ENCODE measurements at places on chromosomes 7 and 10.

- DNase-seq: no peak
These were observed 71.6 kb upstream of the GRB10 start for GRCh38 chr7:50854247-50854646.

- no peak for DNase-seq
These were observed 61.3 kb upstream of the MET start for GRCh38 chr7:116610721-116611120.

DNA sequence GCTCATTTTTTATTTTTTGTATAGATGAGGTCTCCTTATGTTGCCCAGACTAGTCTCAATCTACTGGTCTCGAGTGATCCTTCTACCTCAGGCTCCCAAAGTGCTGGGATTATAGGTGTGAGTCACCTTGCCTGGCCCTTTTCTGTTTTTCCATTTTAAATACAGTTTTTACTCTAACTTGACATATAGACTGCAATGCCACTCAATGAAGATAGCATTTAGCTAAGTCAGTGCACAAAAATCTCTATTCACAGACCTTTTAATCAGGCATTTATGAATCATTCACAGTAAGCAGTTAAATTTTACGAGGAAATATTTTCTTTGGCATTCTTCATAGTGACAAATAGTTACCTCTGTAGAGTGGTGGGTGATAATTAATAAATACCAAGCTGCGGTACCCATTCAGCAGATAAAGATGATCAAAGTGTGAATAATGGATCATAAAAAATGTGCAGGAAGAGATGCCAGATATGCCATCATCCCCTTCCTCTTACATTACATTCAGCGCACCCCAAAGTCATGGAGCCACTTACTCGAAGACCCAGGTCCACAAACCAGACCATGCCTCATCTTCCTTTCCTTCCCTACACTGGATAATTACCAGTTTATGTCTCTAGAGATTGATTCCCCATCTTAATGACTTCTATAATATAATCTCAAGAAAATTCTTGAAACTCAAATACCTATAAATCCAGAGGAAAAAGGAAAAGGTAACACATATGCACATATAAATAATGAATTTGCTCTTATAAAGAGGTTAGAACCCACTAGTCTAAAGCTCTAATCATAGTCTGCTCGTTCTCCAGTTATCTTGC, 56.0 kb downstream of the UBE2H start:
- DNase-seq: no peak

DNA sequence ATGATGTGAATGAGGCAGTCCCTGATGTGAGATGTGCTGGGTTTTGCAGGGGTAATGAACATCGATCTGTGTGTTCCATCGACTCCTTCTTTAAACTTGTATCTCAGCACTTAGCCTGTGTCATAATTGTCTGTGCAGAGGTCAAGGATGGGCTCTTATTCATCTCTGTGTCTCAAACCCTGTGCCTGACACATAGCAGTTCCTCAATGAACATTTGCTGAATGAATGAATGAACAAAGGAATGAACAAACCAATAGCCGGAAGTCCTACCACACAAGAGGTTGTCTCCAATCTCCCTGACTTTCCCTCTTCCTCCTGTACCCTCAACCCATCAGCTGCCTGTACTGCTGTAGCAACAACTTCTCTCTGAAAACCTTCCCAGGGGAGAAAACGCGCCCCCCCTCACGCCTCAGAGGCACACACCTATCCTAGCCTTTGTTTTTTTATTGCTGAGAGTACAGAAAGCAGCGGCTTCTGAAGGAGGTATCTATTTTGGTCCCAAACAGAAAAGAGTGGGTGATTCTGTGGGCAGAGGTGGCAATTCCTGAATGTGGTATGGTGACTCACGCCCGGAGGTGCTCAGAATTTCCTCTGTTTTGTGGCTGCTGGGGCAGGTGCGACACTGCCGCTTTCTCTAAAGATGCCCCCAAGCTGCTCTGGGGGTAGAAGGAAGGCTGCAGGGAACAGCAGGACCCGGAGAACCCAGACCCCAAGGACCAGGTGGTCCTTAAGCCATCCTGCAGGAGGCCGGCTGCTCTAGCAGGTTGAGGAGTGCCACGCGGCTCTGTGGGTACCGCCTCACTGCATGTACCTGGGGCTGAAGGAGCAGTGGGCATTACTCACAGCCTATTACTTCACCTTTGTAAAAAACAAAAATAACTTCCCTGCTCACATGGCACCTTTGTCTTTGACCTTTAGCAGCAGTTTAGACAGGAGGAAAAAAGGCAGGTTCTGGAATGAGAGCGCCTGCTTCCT, 9.6 kb downstream of the IL2RA start:
- DNase-seq: peak; percentile 73

- no peak for DNase-seq
These were observed 101.6 kb downstream of the NPSR1 start for GRCh38 chr7:34759477-34760125.

DNA sequence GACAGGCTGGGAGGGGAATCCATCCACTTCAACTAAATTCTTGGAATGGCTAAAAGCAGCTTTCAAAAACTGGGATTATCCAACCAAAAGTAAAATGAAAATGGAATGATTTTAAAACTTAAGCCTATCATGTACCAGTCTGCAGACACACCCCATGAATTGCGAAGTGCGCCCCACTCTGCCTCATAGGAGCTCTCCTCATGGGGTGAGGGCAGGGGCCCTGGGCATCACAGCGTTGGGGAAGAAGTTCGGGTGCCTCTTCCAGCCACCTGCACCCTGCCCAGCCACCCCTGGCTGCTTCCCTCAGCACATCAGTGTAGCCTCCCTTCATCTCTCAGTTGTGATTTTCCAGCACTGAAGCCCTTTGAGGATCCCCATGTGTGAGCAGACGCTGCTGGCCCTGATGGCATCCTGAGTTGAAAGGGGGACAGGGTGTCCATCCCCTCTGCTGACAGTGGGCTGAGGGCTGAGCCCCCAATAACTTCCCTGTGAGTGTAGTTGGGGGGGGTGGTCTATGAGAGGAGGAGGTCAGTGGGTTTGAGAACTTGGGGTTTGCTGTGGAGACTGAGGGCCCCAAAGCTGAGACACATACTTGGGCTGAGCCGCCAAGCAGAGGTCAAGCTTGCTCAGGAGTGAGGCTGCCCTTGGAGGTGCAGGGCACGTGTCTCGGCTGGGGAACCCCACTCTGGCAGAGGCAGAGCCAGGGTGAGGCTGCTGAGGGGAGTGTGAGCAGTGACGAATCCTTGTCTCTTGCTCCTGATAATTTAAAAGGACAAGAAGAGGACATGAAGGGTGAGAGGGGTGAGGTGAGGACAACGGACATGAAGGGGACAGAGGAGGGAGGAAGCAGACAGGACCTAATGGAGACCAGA, 542.1 kb downstream of the TCERG1L start:
- no peak for DNase-seq

GRCh38 chr10:99426689-99427088, 3.7 kb downstream of the GOT1 start:
- DNase-seq: no peak

- DNase-seq: no peak
These were observed 60.8 kb downstream of the MDH2 start for GRCh38 chr7:76108540-76109233.

- DNase-seq: no peak
These were observed 188.5 kb downstream of the TMEM178B start for GRCh38 chr7:141262101-141263090.

DNA sequence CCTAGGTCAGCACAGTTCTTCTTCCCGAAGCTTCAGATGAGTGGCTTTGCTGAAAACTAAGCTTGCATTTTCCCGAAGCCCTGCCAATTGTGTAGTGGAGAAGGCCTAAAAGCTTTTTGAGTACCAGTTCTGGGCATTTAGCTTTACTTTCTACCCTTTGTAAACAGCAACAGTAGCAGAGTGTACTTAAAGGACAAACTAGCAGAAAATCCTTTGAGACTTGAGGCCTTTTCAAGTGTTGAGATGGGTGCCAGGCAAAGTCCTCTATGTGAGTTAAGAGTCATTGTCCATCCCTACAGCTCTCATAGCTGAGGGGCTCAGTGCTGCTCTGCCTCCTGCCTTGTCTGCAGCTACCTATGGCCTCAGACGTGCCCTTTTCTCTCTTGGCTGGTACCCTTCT, 368.2 kb downstream of the CCSER2 start:
- DNase-seq: no peak

DNA sequence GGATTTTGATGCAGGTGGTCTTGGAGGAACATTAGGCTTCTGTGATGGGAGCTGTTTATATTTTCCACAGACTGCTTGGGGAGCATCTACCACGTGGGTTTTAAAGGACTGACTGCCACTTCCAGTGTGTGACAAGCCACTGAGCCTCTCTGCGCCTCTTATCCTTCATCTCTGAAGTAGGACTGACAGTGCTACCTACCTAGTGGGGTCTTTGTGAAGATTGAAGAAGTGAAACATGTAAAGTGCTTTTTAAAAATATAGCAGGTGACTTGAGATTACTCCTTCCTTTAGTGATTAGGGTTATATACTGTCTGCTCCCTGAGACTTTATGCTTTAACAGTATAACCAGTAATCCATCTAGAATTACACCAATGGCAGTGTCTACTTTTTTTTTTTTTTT, 29.9 kb downstream of the NKX2-3 start:
- no peak for DNase-seq

GRCh38 chr10:11076221-11076620, 58.5 kb downstream of the CELF2 start:
- DNase-seq: no peak

GRCh38 chr7:82158327-82158726, 285.2 kb downstream of the CACNA2D1 start:
- DNase-seq: no peak

DNA sequence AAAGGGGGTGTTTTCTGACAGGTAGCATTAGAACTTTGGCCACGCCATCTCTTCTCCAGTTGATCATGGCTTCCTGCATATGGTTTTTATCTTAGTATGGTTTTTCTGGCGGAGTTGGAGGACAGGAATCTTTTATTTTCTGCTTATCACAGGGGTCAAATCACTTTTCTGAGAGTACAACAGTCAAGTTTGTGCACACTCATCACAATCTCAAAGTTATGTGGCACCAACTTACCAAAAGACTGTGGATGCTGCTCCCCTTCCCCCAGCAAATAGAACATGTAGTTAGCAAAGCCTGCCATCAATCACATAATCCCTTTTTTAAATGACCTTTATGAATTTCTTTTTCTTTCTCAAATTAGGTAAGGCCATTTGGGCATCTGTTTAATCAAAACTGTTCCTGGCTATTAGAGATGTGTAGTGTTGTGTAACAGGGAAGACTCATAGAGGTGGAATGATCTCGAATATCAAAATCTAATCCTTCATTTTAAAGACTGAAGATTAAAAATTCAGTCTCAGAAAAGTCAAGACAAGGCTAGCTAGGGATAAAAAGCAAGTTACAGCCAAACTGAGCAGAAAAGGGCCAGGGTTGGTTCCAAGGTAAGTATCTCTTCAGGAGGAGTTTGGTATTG, 3.8 kb upstream of the CH25H start:
- no peak for DNase-seq

DNA sequence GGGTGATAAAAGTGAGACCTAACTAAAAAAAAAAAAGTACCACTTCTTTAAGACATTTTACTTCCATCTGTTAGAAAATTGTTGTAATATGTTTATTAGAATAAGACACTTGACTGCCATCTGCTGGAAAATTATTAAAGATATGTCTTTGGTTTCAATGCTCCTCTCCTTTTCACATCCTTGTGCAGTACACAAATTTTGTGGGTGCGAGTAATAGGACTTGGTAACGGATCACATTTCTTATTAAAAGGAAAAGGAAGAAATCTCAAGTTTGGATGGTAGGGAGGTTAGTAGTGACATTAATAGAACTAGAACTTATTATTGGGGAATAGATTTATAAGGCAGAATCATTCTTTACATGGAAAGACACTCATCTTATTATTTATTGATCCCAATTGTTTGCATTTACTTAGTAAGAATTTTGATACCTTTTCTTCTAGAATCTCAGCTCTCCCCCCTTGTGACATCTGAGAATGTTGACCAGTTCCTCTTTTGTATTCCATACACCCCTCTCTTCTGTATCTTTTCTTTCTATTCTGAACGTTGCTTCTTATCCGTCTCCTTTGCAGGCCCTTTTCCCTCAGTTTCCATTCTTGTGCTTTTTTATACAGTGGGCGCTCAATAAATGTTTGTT, 43.0 kb upstream of the RPA3 start:
- no peak for DNase-seq

GRCh38 chr7:100694098-100694745, at the start of gene GIGYF1:
Gene GIGYF1, minus strand, starts transcription at chr7:100694250. Its CDS starts 6,012 bp downstream, at chr7:100688238.
- DNase-seq: no peak

- DNase-seq: no peak
These were observed 12.8 kb downstream of the OR2F1 start for GRCh38 chr7:143967398-143967797.

GRCh38 chr10:125227546-125227945, 67.2 kb upstream of the CTBP2 start:
- DNase-seq: no peak

GRCh38 chr10:80137031-80137862, 4.7 kb downstream of the PLAC9 start:
- DNase-seq: no peak

- DNase-seq: no peak
These were observed 620.1 kb upstream of the MGMT start for GRCh38 chr10:128846927-128847326.

DNA sequence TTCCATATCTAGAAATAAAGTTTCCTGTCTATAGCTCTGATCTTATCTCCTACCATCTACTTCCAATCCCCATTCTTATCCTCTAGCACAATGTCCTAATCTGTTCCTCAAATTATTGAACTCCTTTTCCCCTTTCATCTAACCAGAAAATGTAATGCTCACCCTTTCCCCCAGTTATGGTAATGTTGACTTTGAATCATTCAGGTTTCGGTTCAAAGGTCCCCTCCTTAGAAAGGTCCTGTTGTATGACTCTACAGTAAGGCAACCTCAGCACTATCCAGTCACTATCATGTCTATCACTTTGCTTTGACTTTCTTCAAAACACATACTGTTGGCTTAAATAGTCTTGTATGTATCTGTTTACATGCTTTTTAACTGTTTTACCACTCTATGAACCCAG, 264.2 kb upstream of the PCDH15 start:
- no peak for DNase-seq

DNA sequence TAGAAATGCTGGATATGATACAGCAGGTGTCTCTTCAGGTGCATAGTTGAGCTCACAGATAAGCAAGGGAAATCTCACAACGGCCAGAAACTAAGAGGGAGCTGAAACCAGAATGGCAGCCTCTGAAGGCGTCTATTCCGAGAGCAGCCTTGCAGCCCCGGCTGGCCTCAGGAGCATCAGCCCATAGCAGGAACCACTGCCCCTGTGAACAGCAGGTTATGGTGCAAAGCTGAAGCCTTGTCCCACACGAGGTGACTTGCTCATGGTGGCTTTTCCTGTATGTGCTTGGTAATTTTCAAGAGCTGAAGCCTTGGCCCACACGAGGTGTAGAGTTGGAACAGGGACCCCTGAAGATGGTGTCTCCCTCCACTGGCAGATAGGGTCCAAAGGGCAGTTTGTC, 33.2 kb downstream of the BNIP3 start:
- no peak for DNase-seq

- DNase-seq: no peak
These were observed 303.2 kb downstream of the EXOC4 start for GRCh38 chr7:133556048-133556447.
